ENCODE measurements at places on chromosomes 5 and 9.

DNA sequence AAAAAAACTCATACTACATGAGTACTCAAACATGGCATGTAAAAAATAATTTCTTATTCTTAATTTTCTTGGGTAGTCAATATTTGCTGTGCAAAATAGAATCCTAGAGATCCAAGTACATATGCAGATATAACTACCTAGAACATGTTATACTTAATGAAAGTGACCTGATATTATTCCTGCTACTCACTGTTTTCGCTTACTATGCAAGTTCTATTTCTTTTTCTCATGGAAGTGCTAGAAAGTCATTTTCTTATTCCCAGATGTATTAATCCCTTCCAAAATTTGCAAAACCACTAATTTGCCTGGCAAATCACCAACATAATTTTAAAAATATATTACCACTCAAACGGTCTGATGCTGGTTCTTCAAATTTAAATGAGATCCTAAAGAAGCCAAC, 19.2 kb upstream of the PLAC8L1 start:
- no peak for DNase-seq

DNA sequence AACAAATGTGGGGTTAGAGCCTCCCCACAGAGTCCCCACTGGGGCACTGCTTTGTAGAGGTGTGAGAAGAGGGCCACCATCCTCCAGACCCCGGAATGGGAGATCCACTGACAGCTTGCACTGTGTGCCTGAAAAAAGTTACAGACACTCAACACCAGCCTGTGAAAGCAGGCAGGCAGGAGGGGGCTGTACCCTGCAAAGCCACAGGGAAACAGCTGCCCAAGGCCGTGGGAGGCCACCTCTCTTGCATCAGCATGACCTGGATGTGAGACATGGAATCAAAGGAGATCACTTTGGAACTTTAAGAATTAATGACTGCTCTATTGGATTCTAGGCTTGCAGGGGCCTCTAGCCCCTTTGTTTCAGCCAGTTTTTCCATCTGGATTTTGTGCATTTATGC, 782.3 kb downstream of the BRINP1 start:
- DNase-seq: no peak

GRCh38 chr5:156391139-156391538, 64.2 kb downstream of the SGCD start:
- DNase-seq: no peak

DNA sequence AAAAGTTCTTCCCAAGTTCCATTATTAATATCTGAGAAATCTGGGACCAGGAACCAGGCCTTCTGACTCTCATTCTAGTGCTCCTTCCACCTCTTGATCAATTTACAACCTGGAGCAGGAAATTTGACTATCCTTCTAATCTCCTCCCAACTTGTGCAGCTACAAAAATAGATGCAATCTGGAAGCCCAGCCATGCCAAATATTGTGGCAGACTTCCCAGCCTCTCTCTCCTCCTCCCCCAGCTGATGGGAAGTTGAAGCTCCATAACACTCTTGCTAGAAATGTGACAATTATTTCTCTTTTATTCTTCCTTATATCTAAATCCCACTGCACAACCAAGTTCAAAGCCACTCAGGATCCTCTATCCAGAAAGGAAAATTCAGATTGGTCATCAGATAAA, 252.1 kb downstream of the SEC61B start:
- no peak for DNase-seq

DNA sequence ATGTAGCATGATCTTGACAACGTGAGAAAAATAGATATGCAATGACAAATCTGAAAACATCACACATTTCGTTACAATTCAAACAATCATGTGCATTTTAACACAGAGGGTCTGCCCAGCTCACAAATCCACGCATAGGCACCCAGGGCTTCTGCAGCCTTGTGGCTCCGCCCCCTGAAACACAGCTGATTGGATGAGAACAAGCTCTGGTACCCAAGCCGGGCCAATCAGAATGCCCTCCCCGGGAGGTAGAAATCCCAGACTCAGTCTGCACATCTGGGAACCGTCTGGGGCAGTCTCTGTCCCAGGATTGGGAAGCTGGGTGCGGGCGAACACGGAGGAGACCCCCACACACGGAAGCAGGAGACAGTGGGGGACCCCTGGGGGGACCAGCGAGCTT, 137.5 kb downstream of the GAPVD1 start:
- no peak for DNase-seq

DNA sequence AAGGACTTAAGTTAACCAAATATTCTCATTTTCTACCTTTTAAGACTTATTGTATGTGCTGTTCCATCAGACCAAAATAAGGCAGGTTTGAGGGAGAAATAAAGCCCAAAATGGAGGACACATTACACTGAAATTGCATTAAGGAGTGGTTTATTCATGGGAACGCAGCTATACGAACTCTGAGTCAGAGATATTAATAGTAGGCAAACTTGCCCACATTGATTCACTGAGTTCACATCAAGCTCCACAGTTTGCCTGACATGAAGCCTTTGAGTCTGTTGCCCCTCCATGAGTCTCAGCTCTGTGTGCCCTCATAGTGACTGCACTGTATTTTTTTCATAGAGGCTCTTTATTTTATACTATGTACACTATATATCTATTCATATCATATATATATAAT, 135.0 kb upstream of the SNX2 start:
- no peak for DNase-seq

DNA sequence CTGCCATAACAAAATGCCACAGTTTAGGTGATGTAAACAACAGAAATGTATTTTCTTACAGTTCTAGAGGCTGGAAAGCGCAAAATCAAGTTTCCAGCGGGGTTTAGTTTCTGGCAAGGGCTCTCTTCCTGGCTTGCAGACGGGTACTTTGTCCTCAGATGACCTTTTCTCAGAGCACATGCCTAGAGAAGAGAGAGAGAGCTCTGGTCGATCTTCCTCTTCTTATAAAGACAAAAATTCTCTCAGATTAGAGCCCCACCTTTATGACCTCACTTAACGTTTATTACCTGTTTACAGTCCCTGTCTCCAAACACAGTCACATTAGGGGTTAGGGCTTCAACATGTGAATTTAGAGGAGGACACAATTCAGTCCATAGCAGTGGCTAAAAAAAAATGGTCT, 119.7 kb downstream of the CETN3 start:
- no peak for DNase-seq

DNA sequence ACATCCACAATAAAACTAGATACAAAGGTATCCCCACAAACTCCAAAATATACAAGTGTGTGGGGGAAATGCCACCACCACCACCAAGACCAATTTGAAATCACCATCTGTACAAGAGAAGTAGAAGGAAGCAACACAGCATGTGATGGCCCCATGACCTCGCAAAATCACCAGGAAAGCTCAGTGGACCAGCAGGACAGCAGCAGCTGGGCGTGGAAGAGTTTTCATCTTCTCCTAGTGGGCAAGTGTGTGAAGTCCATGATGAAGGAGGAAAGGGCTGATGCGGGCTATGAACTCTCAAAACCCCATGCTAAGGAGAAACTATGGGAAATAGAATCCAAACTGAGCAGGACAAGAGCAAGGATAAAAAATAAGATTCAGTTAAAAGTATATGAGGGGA, 58.1 kb downstream of the GOLPH3 start:
- DNase-seq: no peak

DNA sequence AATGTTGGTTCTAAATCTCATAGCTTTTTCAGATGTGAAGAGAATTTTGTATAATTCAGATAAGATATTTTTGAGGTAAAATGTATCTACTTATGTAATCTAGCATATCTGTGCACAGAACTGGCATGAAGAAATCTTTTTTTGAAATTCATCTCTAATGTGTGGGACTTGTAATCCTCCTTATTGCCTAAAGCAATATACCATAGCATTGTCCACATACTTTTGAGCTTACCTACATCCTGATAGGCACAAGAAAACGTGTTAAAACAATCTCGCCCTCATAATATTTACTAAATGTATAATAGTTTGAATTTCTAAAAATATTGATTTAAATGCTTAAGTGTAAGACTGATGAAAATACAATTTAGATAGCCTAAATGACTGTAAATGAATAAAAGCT, 1686.5 kb upstream of the ACO1 start:
- no peak for DNase-seq

DNA sequence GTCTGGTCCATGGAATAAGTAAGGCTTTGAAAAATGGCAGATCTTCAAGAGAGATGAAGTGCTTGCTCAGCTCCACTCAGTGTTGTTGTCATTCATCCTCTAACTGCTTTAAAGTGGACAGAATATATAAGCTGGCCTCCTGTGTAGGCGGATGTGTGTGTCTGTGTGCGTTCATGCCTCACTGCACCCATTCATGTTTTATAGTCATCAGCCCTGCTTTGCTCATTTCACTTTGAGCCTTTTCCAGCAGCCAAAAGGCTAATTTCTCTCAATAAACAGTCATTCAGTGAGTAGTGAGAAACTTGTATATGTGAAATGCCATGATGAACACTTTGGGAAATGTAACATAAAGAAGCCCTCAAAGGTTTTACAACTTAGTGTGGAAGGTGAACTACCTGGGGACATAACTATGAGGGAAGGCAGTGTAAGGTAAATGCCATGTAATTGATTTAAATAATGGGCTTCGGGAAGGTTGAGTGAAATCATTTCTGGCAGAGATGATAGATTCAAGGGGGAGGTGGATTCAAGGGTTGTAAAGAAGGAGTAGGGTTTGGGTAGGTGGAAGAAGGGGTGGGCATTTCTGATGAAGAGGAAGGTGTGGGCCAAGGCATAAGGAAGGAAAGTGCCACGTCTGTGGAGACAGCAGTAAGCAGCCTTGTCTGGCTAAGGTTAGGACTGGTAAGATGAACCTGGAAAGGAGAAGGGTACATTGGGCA, 15.7 kb downstream of the TTC23L start:
- no peak for DNase-seq

DNA sequence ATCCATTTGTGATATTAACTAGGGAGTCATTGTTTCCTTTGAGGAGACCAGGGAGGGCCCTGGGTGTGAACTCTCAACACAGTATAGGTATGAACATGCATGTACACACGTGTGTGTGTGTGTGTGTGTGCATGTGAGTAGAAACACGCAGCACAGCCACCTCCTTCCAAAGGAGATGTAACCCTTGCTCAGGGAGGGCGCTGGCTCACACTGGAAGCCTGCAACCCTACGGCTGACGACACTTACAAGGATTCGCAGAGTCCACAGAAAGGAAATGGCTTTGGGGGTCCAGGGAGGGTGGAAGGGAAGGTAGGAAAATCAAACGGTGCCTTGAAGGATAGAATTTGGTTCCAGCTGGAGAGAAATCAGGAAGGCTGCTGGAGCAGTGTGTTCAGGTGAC, 21.9 kb downstream of the TRIP13 start:
- DNase-seq: no peak

DNA sequence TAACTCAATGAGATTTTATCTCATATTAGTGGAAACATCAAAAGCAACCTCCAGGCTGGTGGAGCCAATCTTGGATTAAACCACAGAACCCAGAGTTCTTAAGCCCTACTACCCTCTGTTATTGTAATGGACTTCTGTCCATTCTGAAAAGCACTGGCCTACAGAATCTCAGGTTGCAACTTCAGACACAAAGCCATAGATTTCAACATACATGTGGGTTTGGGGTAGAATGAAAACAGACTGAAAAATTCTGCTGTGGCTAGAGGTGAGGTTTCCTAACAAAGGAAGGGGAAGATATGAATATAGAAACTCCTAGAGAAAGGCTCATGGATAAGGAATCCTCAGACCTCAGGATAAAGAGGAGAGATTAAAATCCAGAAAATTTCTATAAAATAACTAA, 569.8 kb upstream of the RIOK2 start:
- no peak for DNase-seq

- peak; percentile 16 for DNase-seq
Observed at GRCh38 chr5:4188704-4189103, 593.1 kb downstream of the IRX1 start.

GRCh38 chr9:115263371-115264075, 145.6 kb upstream of the TNC start:
- DNase-seq: no peak

DNA sequence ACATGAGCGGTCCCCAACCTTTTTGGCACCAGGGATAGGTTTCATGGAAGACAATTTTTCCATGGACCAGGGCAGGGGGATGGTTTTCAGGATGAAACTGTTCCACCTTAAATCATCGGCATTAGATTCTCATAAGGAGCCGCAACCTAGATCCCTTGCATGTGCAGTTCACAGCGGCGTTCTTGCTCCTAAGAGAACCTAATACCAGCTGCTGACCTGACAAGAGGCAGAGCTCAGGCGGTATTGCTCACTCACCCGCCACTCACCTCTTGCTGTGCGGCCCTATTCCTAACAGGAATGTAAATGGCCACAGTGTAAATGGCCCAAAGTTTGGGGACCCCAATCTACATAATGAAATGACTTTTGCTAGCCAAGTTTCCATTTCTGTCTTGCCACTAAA, 3.1 kb upstream of the PLIN2 start:
- DNase-seq: no peak

DNA sequence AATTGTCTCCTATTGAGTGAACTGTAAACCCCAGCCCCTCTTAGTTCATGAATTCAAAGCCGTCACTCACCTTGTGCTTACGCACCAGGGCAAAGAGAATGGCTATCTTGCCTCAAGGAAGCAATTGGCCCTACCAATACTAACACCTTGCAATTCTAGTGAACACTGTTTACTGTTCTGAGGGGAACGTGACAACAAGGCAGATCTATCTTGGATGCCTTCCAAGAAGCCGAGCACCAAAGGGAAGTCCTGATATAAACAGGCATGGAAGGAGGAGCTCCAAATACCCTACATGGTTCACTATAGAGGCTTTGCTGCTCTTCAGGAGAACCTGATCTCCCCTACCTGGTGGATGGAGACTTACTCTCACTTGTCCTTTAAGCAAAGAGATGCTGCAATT, 1.7 kb upstream of the PLPPR1 start:
- DNase-seq: peak; percentile 13

- DNase-seq: no peak
Observed at GRCh38 chr9:85527331-85528020, 214.3 kb downstream of the AGTPBP1 start.

DNA sequence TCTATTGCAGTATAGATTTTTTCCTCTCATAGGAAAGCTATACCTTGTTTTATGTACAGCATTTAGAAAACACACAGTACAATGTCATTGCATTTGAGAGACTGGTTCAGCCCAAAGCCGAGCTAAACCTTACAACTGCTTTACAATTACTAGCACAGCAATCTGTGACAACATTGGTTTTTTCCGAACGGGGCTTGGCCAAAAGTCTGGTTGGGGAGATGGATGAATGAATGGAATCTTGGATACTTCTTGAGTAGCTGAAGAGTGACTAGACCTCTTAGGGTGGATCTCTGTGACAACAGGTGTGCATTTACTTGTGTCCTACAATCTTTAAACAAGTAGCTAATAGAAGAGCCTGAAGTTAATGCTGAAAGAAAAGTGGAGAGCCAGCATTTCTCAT, 1.2 kb downstream of the SGCD start:
- no peak for DNase-seq

DNA sequence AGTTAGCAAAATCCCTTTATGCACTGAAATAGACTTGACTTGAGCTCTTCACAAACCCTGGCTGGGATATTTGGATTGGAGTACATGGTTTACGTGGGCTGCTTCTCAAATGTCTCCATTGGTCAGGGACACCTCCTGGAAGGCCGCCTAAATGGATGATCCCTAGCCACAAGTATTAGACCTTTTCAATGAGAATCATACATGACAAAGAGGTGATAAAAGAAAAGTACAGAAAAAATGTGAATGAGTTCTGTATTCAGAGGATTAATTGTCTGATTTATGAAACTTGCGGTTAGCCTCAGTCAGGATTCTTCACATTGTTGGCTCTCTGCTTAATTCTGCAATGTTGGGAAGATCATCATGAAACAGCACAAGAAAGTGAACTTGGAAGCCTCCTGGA, 752.8 kb upstream of the ADAMTS16 start:
- no peak for DNase-seq
